A549 treated with ZK216348 at 1 μM for 4 hours (cell line): ENCODE measurements at places on chromosomes 1 and 21. TPM values are rescaled to one million over a fixed set of nuclear protein-coding genes. Genes with fewer than 3 reads are reported as not detected.

Gene KIAA1614
- total RNA-seq: 0.15 to 1.2 TPM (median 0.63 TPM) in 5 replicates

Gene KRTAP11-1
- total RNA-seq: not detected in 5 replicates

Gene PATJ
- total RNA-seq: 3.3 to 5.8 TPM (median 4.6 TPM) in 5 replicates

Gene TTC22
- total RNA-seq: not detected in 5 replicates
